Stimulated activated CD4-positive, alpha-beta T cell treated with anti-CD3 and anti-CD28 coated beads, TNF-alpha, amount 100 ng/mL, for 1 hour (primary cell): ENCODE measurements at places on chromosomes 2 and 18.

DNA sequence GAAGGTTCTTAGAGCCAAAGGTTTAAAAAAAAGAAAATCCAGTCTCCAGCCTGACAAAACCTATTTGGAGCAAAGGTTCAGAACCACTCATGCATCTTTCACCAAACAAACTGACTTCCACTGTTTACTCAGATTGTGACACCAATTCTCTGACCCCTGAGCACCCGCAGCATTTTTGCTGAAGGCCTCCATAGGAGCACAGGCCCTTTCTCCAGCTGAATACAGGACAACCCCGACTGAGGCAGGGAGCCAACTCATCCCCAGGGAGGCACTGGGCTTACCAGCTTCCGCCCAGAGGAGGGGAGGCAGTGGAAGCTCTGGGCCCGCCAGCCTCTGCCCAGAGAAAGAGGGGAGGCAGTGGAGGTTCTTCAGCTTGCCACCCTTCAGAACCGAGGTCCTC, 51.0 kb upstream of the CNGA3 start:
- DNase-seq, result no peak

GRCh38 chr2:211333377-211333776, 777.0 kb downstream of the CPS1 start:
- DNase-seq, result no peak

GRCh38 chr2:179862898-179863458, 1.6 kb upstream of the ZNF385B start:
- no peak for DNase-seq

DNA sequence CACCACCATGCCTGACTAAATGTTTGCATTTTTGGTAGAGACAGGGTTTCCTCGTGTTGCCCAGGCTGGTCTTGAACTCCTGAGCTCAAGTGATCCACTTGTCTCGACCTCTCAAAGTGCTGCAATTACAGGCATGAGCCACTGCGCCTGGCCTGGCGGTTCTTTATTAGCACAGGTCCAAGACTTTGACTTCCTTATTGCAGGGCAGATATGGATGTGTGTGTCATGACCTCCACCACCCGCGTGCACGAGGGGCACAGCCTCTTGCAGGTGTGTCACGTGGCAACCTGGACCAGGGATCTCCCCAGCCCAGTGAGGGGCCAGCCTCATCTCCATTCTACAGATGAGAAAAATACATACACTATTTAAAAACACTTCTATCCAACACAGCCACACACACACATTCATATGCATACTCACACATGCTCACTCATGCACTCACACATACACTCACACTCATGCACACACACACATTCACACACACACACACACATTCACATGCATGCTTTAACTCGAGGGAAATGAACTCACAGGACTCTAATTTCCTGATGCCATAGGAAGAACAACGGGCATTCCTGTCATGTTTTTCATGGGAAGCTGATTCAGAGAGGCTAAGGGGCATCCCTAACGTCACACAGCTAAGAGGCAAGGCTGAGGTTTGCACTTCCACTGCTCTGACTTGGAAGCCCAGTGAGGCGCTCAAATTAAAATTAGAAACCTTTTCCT, 38.8 kb downstream of the RRM2 start:
- DNase-seq, result no peak

- no peak for DNase-seq
These were observed 1632.8 kb upstream of the CELF4 start for GRCh38 chr18:39198376-39198775.

DNA sequence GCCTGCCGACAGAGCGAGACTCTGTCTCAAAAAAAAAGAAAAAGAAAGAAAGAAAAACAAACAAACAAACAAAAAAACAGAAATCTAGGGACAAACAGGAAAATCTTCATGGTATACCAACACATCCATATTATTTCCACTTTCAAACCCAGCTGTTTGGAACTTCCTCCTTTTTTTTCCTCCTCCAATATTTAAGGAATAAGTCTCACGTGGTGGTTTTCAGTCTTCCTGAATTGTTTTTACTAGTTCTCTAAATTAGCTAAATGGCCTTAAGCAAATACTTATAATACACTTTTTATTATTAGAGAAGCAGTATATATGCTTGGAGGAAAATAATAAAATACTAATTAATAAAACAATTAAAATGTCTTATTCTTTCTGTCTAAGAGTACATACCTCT, 48.7 kb upstream of the GLS start:
- DNase-seq, result no peak

DNA sequence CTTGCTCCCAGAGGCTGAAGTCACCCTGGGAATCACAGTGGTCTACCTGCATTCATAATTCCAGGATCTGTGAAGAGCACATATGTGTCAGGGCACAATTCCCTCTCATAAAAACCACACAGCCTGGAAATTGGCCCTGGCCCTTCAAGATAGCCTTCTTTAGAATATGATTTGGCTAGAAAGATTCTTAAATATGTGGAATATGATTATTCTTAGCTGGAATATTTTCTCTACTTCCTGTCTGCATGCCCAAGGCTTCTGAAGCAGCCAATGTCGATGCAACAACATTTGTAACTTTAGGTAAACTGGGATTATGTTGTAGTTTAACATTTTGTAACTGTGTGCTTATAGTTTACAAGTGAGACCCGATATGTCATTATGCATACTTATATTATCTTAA, 24.2 kb downstream of the ICOS start:
- DNase-seq, result no peak
